M059J (cell line): ENCODE measurements at places on chromosomes 4 and X.

- DNase-seq: no peak
These were observed 146.5 kb downstream of the IL1RAPL2 start for GRCh38 chrX:104712515-104712914.

- DNase-seq: no peak
These were observed 34.9 kb upstream of the CRMP1 start for GRCh38 chr4:5927747-5928146.

DNA sequence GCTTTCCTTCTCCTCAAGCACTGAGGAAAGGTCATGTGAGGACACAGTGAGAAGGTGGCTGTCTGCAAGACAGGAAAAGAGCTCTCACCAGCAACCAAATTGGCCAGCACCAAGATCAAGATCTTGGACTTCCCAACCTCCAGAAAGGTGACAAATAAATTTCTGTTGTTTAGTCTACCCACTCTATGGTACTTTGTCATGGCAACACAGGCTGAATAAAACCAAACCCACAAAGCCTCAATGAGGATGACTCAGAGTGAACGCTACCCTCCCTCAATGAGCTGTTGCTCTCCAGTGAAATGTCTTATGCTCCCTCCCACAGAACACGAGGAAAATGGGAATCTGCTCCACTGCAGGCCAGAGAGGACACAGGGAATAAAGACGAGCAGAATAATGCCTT, 244.1 kb downstream of the RAB28 start:
- peak; percentile 99 for DNase-seq

- peak; percentile 40 for DNase-seq
These were observed 31.3 kb upstream of the TBL1X start for GRCh38 chrX:9433596-9433995.

DNA sequence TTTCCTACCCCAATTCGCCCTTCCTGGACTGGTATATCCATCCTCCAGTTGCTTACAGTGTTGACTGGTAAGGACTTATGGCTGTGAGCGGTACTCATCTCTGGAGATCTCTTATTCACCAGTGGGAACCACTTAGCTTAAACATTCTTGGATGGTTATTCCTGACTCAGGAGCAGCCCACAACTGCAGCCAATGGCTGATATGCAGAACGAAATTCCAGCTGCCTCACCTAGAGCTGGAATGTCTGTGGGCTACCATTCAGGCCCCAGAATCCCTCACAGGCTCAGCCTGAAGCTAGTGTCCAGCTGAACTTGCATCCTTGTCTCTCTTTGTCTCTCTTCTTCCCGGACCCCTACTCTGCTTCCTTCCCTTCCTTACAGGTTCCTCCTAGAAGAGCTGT, 138.9 kb upstream of the SMIM31 start:
- DNase-seq: peak; percentile 2

GRCh38 chrX:21806691-21807090, 32.7 kb upstream of the MBTPS2 start:
- peak; percentile 64 for DNase-seq

DNA sequence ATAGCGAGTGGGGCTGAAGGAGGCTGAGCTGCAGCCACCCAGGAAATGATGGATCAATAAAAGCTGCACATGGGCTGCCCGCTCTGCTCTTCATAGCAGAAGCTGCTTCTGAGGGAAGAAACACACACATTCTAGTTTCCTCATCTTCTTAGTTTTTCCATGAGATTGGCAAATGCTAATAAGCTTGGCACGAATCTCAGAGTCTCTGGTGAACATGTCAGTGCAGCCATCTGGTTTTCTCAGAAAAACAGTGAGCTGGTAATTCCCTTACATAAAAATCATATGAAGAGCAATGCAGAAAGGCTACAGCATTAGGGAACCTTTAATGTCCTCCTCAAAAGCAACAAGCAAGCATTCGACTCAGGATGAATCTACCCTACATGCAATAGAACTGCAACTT, 69.9 kb downstream of the GATB start:
- no peak for DNase-seq

- no peak for DNase-seq
These were observed 28.4 kb downstream of the ATP10D start for GRCh38 chr4:47513461-47513860.

- no peak for DNase-seq
These were observed 36.9 kb downstream of the LAMTOR3 start for GRCh38 chr4:99857307-99857706.

DNA sequence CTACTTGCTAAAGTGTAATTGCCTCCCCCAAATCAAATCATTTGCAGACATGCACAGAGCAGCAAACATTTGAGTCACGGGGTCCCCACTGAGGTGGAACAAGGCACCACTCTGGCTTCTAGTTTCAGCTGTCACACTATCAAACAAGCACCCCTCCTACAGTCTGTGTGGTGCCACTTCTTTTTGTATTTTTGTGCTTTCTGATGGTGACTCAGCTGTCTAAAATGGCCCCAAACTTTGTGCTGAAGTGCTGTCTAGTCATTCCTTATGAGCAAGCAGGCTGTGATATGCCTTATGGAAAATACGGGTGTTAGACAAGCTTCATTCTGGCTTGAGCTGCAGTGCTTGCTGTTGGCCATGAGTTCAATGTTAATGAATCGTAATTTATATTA, 15.4 kb downstream of the IGFBP7 start:
- DNase-seq: peak; percentile 72

GRCh38 chrX:43559644-43560043, 96.5 kb upstream of the MAOA start:
- DNase-seq: peak; percentile 46

DNA sequence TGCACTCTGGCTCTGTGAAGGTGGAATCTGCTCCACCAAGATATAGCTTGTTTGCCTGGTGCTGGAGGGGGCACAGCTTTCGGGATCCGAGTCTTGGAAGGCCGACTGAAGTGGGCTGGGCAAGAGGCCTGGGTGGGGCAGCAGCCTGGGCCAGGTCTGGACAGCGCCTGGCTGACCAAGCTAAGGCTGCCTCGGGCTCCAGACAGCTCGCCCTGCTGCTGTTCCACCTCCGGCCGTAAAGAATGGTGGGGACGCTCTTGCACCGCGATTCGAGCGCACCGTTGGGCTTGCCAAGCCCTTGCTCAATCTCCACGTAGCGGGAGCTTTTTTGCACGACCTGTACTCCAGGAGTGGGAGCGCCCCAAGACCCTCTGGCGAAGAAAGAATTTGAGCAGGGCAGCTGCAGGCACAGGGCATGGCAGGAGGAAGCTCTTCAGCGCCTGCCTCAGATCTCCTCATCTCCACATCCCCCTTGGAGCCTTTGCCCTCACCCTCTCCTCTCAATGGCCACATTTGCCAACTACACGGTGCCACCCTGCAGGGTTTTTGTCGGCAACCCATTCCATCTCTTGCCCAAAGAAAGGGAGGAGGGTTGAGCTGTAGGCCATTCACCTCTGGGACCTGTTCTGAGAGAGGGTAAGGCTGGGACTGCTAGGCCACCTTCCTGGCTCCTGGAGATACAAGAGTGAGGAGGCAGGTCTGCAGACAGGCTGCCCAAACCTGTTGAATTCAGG, 18.9 kb downstream of the CNGA2 start:
- peak; percentile 73 for DNase-seq

DNA sequence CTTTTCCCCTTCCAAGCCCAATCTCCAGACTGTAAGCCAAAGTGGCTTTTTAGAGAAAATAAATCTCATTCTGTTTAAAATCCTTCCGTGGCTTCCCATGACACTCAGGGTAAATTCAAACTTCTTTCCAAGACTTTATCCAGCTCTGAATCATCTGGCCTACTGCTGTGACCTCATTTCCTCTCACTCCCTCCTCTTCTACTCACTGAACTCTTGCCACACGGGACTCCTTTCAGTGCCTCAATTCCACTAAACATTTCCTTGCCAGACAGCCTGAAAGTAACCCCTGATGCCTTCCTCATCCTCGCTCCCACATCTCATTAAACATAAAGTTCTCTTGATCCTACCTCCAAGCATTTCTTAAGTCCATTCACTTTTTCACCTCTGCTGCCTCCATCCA, 27.8 kb upstream of the RNF128 start:
- peak; percentile 47 for DNase-seq

DNA sequence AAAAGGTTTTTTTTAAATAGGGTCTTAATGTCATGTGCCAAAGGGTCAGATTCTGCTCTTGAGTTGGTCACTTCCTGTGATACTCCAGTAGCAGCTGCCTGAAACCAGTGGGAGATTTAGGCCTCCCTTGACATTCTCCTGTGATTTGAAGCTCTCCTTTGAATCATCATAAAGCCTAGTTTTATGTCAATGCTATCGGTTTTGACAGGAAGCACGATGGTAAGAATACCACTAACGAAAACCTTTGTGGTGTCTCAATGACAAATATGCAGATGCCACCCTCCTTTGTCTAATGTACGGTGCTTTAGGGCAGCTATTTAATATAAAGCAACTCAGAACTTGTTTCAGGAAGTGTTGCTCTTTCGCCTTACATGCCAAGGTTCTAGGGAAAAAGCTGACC, 44.2 kb downstream of the CCNI start:
- DNase-seq: no peak

DNA sequence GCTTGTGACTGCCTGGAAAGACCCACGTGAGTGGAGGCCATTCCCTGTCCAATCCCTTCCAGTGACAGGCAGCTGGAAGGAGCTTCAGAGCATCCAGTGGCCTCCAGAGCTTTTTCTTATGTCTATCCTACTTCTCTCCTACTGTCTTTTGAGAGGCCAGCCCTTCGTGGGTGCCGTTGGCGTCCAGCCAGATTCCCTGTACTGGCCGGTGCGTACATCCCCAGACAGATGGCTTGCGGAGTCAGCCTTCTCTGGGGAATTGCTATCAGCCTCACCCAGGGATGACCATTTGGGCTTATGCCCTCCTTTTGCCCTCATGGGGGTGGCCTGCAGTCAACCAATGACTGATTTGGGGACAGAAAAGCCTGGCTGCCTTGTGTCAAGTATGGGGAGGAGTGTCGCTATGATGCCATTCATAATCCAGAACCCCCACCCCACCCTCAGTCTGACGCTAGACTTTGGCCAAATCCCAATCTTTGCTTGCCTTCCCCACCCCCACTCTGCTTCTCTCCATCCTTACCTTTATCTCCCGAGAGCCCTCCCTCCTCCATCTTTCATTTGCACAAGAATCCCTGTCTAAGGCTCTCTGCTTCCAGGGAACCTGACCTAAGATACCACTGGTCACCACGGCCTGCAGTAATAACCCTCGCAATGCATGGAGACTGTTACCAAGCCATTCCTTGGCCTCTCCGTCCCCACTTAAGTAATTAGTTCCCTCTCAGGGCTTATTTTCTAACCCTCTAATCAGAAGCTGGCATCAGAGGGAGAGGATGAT, 150.3 kb upstream of the BCOR start:
- DNase-seq: no peak

GRCh38 chrX:13892856-13893255, 76.0 kb upstream of the GPM6B start:
- DNase-seq: no peak

- DNase-seq: no peak
These were observed 51.4 kb upstream of the PCDH18 start for GRCh38 chr4:137583671-137584070.

DNA sequence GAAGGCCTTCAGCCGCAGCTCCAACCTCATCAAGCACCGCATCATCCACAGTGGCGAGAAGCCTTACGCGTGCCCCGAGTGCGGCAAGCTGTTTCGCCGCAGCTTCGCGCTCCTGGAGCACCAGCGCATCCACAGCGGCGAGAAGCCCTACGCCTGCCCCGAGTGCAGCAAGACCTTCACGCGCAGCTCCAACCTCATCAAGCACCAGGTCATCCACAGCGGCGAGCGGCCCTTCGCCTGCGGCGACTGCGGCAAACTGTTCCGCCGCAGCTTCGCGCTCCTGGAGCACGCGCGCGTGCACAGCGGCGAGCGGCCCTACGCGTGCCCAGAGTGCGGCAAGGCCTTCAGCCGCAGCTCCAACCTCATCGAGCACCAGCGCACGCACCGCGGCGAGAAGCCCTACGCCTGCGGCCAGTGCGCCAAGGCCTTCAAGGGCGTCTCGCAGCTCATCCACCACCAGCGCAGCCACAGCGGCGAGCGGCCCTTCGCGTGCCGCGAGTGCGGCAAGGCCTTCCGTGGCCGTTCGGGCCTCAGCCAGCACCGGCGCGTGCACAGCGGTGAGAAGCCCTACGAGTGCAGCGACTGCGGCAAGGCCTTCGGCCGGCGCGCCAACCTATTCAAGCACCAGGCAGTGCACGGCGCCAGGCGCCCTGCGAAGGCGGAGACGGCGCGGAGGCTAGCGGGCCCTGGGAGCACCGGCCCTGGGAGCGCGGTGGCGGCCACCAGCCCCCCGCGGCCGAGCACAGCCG, 9.8 kb downstream of the ZFP92 start:
- no peak for DNase-seq

DNA sequence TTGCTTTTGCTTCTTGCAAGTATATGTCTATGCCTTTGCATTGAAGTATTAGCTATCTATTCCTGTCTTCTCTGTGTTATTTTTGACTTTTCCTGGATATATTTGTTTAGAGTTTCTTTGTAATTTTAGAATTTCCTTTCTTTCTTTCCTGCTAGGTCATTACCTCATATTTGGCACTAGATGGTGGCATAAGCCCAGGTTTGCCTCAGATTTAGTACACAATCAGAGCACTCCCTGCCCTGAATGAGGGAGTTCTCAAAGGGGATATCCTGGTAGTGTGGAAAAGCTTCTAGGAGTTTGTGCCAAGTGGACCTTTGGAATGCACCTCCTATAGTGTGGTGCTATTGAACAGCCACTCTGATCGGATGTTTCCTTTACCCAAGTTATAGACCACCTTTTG, 181.6 kb downstream of the UGT8 start:
- peak; percentile 1 for DNase-seq

GRCh38 chrX:130247996-130248395, 20.7 kb downstream of the ZNF280C start:
- no peak for DNase-seq

DNA sequence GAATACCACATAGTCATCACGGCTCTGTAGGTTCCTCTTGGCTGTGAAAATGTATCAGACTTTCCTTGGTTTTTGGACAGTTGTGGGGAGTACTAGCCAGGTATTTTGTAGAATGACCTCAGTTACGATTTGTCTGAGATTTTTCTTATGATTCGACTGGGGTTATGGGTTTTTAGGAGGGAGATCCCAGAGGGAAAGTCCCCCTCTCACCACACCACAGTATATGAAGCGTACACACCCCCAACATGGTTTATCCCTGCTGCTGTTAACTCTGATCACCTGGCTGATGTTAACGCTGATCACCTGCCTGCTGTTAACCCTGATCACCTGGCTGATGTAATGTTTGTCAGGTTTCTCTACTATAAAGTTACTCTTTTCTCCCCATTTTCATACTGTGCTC, 72.6 kb downstream of the ANAPC4 start:
- no peak for DNase-seq

GRCh38 chr4:41039317-41039716, 175.0 kb downstream of the APBB2 start:
- DNase-seq: no peak

DNA sequence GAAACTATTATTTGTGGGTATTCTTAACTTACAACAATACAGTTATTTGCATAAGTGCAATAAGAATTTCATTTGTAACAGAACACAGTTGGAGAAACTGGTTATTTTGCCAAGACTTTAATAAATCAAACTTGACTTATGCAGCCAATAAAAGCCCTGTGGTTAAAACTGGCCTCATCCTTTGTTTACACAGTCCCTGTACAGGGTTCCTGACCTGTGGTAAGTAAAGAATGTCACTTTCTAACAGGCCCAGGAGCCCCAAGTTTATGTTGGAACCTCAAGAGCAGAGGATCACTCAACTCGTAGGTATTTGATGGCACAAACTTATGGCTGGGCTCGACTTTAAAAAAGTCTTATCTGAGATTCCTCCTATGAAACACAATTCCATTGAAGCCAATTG, 88.6 kb upstream of the PTCHD1 start:
- peak; percentile 52 for DNase-seq
